Stimulated activated CD8-positive, alpha-beta memory T cell treated with anti-CD3 and anti-CD28 coated beads, Interleukin-15, amount 100 ng/mL, for 1 hour (primary cell): ENCODE measurements at places on chromosomes 7 and 10.

DNA sequence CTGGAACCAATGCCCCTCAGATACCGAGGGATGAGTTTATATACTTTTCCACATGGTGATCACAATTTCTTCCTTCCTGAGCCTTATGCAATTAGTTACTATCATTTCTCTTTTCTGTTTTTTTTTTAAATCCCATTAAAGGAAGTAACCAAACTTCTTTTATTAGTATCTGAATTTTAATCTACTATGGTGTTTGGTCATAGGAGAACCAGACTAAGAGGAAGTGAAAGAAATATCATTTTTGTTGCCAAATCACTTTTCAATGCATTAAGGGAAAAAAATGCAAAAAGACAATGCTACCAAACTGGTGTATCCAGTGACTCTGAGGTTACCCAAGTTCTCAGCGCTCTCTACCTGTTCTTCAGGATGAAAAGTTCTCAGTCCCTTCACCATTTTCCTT is 167.7 kb downstream of the NXPH1 start:
- DNase-seq, result no peak

DNA sequence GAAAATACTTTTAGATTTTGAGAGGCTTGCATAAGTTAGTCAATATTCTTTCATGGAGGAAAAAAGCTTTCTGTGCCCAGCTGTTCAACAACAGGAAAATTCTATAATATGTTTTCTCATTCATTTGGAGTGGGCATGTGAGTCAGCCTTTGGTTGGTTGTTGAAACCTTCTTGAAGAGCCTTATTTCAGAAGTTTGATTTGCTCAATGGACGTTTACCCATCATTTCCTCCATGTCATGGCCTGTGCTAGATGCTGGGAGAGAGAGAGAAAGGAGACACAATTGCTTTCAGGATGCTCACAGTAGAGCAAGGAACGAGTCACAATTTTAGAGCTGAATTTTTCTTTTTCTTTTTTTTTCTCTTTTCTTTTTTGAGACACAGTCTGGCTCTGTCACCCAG is 181.7 kb downstream of the PRKCQ start:
- no peak for DNase-seq

GRCh38 chr10:24814568-24815313 is 91.1 kb upstream of the ARHGAP21 start:
- no peak for DNase-seq

GRCh38 chr7:32679192-32679591 is 183.9 kb downstream of the AVL9 start:
- DNase-seq, result no peak

DNA sequence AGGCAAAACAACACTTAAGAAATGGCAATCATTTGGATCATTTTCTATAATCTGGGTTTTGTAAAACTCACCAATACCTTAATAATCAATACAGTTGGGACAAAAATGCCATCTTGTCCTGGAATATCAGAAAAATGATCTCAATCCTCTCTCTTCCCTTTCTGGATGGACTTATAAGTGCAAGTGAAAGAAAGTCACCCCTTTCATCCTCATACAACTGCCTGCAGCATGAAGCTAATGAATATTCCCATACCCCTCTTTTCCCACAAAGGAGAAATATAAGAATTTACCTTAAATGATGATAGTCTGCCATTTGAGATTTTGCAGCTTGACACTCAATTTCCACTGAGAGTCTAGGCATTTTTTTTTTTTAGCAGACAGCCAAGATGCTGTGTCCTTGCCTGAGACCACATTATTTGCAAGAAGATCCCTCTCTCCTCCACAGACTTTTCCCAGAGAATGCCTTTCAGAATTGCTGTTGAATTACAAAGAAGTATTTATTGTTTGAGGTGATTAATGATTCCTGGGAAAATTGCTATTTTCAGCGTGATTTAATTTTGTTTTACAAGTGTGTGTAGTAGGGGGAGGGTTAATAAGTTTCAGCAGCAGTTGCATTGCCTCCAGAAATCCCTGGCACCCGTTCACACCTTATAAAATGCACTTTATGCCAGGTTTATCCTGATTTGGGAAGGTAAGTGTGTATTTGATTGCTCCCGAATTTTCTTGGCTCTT is 3.8 kb downstream of the HOXA4 start:
- DNase-seq, result no peak

GRCh38 chr10:67257427-67258144 is 331.8 kb downstream of the LRRTM3 start:
- DNase-seq, result no peak

DNA sequence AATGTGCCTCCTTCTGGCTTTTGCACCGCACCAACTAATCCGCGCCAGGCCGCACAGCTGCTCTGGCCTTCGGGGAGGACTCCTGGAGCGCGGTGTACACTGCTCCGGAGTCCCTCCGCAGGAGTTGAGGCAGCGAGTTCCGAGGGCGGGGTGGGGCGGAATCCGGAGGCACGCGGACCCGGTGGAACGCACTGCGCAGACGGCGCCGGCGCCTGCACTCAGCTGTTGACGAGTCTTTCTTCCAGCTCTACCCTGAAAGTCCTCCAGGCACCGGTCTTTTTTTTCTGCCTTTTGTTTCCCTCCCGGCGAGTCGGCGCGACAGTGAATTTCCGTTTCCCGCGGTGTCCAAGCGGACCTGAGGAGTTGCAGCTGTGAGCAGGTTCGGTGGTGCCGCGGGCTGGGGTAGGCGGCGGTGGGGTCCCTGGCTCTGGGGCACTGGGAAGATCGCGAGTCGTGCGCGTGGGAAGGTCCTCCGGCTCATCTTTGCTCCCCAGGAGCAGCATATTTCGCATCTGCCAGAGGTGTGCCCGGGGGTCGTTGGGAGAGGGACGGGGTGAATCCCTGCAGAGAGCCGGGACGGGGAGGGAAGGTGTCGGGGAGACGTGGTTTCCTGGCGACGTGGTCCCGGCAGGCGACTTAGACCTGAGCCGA is 44.1 kb downstream of the SFTPD start:
- no peak for DNase-seq

- DNase-seq, result no peak
Measured at GRCh38 chr7:27551803-27552400, 110.8 kb downstream of the HIBADH start.

DNA sequence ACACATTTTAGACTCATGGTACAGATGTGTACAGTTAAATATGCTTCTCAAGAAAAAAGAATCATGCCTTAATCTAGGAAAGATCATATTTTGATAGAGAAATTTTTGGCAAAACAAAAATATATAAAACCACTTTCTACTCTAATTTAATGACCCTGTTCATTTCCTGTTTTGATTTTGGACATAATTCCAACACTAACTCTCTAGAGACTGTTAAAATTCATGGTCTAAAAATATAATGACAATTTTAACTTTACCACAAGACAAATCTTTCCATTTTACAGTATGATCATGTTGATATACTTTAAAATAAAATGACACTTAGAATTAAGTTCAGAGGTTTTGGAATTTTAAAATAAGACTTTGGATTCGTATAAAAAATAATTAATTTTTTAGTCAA is 45.2 kb downstream of the PRKG1 start:
- DNase-seq, result no peak

- DNase-seq, result no peak
Measured at GRCh38 chr10:4678951-4679671, 146.9 kb upstream of the AKR1E2 start.

GRCh38 chr7:40306025-40306424 is 171.2 kb downstream of the SUGCT start:
- DNase-seq, result no peak

DNA sequence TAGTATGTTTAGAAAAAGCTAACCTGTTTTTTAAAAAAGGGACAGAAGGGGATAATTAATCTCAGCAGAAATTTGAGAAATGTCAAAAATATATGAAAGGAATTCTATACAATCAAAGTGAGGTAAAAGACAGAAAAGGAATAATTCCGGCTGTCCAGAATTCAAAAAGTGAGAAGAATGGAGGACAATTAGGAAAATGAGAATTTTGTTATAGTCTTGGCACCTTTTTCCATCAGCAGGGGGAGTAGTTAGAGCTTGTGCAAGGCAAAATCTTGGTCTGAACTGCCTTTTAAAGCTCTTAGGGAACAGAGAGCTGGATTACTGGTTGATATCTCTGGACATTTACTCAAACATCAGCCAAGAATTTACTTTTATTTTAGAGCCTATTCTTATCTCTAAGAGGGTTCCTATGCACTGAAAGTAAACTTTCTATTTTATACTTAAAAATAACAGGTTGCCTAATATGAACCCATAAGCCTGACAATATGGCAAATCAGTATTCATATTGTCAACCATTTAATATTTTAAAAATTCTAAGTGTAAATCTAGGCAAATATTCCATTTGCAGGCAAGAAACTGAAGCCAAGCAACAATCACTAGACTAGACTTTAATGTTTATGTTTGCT is 185.6 kb downstream of the ANK3 start:
- no peak for DNase-seq
